ENCODE measurements at places on chromosomes 4 and X.

DNA sequence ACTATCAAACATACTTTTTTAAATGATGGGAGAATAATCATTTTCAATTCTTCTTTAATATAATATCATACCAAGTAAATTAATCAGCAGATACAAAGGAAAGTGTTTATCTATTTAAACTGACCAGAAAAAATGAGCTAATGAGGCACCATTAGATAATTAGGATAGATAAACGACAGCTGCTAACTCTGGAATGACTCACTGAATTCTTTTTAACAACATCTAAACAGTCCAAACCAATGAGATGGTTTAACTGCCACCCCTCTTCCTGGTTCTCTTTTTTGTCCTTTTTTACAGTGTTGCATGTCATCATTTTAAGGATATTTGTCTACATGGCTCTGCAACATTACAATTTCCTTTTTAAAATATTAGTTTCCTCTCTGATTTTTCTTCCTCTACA, 41.6 kb downstream of the UNC5C start:
- DNase-seq = no peak

GRCh38 chr4:134747108-134747805, 545.7 kb upstream of the PABPC4L start:
- DNase-seq = peak; percentile 51

DNA sequence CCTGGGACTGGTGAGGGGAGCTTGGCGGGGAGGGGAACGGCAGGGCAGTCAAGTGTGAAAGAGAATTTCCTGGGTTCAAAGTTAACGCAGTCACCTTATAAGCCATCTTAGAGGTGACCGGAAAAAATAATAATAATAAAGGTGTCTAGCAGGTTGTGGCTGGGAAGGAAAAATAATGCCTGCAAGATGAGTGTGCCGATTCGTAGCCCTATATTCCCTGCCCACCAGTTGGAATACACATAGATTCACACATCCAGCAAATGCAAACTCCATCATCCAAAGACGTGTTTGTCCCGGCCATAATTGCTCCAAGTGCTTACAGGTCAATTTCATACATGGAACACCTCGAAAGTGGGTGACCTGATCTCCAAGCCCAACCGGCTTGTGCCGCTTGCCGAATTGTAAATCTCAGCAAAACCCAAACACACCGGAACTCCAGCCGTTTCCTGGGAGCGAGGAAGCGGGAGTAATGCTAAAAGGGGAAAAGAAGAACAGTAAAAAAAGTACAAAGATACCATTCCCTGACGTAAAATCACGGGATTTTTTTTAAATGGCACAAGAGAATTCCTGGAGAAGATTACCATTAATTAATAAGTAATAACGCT, 1.3 kb upstream of the FAT1 start:
- DNase-seq = peak; percentile 63

- DNase-seq = peak; percentile 42
Observed at GRCh38 chrX:65451663-65452062, 82.9 kb downstream of the LAS1L start.

DNA sequence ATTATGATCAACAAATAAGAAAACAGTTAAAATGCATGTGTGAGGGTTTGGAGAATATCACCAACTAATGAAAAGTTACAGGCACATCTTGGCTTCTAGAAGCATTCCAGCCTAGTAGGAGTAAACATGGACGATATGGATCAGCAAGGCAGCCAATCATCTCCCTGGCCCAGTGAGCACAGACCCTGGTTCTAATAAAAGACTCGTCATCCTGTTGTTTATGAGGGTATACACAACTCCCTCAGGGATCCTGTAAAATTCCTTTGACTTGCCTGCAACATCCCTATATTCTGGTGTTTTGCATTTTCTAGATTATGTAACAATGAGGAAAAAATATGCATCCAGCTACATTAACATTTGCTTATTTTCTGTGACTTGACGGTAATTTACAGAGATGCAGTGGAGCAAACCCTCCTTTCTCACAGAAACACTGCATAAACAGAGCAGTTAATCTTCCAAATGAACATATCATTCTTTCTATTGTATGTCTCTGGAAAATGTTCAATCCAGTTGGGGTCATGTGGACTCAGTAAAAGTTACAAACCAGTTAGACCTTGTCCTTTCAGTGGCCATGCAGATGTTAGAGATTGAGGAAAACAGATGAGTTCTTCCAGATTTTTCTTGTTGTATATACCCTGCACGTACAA, 88.9 kb upstream of the NDP start:
- DNase-seq = no peak

- no peak for DNase-seq
Observed at GRCh38 chr4:22492987-22493386, 22.9 kb downstream of the ADGRA3 start.

- no peak for DNase-seq
Observed at GRCh38 chr4:118141240-118141639, 107.0 kb downstream of the NDST3 start.

GRCh38 chrX:45479835-45480422, 279.3 kb upstream of the DIPK2B start:
- peak; percentile 97 for DNase-seq

DNA sequence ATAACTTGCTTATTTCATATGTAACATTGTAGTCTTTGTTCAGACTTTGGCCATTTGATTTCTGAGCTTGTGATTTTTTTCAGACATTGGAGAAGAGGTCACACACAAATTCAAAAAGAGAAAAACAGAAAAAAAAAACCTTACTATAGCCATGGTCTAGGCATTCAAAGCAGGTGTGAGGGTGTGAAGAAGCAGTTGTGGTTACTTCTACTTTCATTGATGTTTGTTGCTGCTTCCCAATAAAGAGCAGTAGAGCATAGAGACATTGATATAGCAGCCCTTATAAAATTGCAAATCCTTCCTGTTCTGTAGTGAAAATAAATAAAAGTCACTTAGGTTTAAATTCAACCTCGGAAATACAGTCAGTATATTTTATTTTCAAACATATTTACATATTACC, 671.6 kb downstream of the GRXCR1 start:
- no peak for DNase-seq

- no peak for DNase-seq
Observed at GRCh38 chr4:88991746-88992145, 65.2 kb downstream of the FAM13A start.

DNA sequence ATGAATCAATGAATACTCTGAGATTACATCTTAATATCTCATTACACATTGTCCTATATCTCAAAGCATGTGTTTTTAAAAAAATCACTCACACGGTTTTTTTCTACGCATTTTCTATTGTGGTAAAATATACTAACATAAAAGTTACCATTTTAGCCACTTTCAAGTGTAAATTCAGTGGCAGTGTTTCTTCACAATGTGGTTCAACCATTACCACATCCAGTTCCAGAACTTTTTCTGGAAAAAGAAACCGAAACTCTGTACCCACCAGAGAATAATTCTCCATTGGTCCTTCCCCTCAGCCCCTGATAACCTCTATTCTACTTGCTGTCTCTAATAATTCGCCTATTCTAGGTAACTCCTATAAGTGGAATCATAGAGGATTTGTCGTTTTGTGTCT, 35.3 kb upstream of the ACSL1 start:
- no peak for DNase-seq

DNA sequence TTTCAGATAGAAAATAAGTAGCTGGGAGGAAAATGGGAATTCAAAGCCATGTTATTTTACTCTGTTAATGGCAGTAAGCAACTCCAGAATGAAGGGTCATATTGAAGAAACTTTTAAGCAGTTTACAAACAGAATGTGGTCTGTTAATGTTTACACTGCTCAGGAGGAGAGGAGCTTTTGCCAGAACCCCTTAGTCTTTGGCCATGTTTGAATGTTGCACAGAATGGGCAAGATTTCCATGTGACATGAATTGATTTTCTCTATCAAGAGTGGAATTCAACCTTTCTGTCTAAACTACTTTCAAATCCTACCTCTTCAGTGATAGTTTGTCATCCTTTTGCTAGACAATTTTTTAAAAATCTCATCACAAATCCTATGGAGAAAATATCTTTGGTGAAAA, 115.8 kb upstream of the DGKK start:
- no peak for DNase-seq

DNA sequence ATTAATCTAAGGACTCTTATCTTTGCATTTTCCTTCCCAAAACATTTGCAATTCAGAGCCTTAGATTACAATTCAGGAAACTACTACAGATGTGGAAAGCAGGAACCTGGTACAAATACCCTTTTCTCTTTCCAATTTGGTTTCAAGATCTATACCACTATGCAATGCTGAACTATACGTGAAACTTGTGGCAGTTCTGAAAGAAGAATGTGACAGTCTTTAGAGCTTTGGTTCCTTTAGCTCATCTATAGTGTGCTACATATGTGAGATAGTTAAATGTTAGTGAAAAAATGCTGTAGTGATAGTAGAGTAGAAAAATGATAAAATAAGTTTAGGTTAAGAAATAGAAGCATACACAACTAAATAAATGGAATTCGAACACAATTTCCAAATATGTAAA, 50.0 kb downstream of the CXXC4 start:
- DNase-seq = no peak

- DNase-seq = no peak
Observed at GRCh38 chr4:21366312-21366711, 582.3 kb downstream of the KCNIP4 start.

- DNase-seq = no peak
Observed at GRCh38 chr4:87939978-87940690, 35.4 kb upstream of the SPP1 start.

- no peak for DNase-seq
Observed at GRCh38 chr4:41424522-41424921, 113.4 kb upstream of the LIMCH1 start.

GRCh38 chr4:2284934-2285612, 23.2 kb upstream of the MXD4 start:
- DNase-seq = peak; percentile 85
